ENCODE measurements at places on chromosomes 2 and 18.

- no peak for DNase-seq
These were observed 502.3 kb downstream of the PID1 start for GRCh38 chr2:228768818-228769217.

GRCh38 chr18:12692206-12692605 is 10.3 kb downstream of the CEP76 start:
- no peak for DNase-seq

GRCh38 chr2:11478899-11479605 is 13.1 kb upstream of the E2F6 start:
- DNase-seq = no peak

DNA sequence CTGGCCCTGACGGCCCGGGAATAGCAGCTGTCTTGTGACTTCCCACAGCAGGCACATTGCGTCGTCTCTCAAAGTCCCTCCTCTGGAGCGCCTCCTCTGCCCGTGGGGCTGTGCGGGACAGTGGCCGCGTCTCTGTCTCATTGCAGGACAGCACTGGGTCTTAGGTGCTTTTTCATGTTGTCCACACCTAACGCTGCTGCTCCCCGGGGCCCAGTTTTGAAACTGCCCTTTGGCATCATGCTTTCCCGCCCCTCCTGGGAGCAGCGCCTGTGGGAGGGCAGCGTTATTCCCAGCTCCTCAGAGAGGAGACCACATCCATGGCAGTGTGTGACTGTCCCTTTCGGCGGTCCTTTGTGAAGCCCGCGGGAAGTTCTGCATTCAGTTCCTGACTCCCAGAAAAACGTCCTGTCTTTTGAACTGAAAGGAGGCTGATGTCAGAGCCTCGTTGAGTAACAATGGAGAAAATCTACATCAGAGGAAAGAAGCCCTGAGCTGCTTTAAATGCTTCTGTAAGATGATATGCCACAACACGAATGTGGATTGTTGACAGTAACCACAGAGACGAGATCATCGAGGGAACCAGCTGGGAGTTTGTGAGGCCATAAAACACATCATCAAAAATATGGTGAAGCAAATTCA is 226.0 kb downstream of the FAM210A start:
- no peak for DNase-seq

DNA sequence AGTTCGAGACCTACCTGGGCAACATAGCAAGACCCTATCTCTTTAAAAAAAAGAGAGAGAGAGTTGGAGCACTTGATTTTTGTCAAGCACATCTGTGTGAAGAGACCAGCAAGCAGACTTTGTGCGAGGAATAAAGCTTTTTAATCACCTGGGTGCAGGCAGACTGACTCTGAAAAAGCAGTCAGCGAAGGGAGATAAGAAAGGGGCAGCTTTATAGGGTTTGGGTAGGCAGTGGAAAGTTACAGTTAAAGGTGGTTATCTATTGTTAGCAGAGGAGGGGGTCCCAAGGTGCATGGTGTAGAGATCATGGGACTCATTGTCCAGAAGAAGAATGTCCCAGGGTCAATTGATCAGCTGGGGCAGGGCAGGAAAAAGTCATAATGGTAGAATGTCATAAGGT is 34.4 kb downstream of the NCL start:
- DNase-seq = no peak

DNA sequence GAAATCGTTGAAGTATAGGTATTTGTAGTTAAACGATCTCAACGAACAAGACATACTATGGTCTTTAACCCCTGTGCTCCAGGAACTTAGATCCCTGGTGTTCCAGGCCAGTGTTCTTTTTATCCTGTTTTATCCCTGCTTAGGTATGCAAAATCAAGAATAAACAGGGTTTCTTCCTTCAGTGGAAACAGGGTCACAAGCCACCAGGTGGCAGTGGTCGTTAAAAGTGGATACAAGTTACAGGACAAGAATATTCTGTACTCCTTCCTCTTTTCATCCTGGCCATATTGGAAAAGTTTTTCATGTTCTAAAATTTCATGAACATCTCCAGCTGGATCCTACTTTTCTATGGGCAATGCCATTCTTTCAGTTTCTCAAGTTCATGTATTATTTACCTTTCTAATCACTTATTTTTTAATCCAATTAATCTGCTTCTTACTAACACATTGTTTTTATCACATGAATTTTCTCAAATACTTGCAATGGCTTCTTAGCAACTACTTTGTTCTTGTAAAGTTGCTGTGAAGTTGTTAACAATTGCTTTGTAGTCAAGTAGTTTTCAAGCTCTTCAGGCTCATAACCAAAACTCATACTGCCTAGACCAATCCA is 16.4 kb upstream of the HNMT start:
- DNase-seq = peak; percentile 73

- DNase-seq = no peak
These were observed 235.0 kb upstream of the NT5C1B start for GRCh38 chr2:18824325-18824790.

GRCh38 chr2:61220768-61221167 is 58.8 kb downstream of the C2orf74 start:
- DNase-seq = no peak

GRCh38 chr2:439077-439476 is 151.2 kb upstream of the ALKAL2 start:
- no peak for DNase-seq

DNA sequence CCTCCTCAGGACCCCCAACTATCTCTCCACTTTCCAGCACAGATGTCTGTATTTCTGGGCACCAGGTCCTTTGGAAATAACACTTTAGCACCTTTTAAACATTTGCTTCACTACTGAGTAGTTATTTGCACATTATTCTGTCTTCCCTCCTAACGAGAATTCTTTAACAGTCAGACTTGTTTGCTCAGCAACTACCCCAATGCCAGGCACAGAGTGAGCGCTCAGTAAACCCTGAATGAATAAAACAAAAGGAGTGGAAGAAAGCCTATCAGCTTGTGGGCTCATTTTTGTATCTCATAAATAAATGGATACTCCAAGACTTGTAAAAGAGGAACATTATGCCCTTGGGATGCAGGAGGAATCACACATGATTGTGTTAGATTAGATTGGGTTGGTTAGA is 450.4 kb downstream of the TGIF1 start:
- DNase-seq = no peak

GRCh38 chr2:38092196-38092902 is 16.4 kb upstream of the CYP1B1 start:
- DNase-seq = no peak

GRCh38 chr2:30627151-30627550 is 180.1 kb downstream of the CAPN13 start:
- no peak for DNase-seq

DNA sequence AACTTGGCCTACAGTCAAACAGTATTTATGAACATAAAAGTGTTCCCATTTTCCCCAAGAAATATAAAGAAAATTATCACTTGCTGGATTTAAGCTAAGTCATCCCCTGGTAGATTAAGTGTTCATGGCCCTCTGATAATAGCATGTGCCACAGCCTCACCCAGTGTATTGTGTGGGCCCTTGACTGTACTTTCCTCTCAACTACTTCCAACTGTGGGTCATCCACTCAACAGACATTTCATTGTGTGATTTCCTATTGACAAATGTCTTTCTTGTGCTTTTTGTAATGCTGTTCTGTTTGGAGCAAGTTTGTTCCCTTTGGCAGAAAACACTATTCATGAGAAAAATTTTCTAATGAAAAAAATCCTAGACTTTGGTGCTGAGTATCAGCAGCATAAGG is 48.4 kb upstream of the TMEM17 start:
- DNase-seq = no peak

DNA sequence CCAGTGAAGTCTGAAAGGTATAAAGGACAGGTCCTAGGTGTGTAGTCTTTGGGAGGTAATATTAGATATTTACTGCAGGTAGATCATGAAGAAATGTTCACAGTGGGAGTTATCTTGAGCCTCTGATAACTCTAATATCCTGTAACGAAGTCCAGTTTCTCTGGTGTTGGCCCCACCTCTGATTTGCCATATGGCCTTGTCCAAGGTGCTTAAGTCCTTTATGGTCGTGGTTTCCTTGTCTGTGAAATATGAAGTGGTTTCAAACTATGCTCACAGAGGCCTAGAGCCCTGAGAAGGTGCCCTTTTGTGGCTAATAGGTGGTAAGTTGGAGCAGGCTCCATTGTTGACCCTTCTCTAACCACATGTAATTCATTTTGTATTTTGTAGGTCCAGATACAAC is 190.7 kb downstream of the ICOS start:
- DNase-seq = no peak

DNA sequence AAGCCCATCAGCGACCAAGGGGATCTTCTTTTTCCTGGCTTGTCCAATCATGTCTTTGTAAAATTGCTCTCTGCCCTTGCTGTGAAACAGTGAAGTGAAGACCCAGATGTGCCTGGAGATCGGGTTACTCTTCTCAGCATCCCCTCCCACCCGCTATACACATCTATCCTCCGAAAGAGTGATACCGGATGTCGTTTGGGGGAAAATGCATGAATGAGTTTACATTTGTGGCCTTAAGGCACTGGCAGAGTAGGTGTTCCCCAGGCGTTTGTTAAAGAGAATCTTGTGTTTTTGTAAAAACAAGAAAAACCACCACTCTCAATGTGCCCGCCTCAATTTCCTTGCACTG is 528.3 kb downstream of the CMPK2 start:
- DNase-seq = no peak

GRCh38 chr18:49026501-49027373 is 76.0 kb upstream of the SMAD7 start:
- DNase-seq = no peak

DNA sequence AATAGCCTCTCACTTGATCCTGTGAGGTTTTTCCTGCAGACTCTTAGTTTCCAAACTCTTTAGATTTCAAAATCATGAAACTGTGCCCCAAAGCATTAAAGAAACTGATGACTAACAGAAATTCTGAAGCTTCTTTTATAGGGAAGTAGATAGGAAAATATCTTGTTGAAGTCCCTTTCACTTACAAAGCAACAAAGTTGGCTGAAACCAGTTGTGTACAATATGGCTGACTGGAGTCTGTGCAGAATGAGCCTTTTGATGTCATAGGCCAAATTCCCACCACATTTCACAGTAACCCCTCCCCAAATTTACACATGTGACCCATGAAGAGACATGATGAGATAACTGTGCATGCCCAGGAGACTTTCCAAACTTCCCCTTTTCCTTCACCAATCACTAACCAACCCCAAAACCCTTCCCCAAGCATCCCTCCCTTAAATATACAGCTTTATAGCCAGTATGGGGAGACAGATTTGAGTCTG is 61.7 kb upstream of the NCK2 start:
- no peak for DNase-seq

DNA sequence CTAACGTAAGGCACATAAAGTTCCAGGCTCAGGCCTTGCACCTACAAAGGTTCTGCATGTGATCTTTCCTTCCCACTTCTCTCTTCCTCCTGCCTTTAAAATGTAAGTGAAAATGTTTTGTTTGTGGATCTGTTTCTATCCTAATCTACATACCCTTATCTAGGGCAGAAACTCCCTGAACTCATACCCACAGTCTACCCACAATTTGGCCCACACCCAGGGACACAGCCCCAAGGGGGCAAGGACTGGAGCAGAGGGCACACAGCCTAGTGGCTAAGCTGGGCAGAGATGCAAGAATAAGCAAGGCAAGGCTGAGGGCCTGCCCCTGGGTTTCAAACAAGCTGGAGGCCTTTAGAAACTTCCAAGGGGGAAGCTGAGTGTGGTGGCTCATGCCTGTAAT is 71.0 kb downstream of the HS1BP3 start:
- no peak for DNase-seq

- DNase-seq = no peak
These were observed 203.4 kb downstream of the ASXL3 start for GRCh38 chr18:33781429-33781828.

DNA sequence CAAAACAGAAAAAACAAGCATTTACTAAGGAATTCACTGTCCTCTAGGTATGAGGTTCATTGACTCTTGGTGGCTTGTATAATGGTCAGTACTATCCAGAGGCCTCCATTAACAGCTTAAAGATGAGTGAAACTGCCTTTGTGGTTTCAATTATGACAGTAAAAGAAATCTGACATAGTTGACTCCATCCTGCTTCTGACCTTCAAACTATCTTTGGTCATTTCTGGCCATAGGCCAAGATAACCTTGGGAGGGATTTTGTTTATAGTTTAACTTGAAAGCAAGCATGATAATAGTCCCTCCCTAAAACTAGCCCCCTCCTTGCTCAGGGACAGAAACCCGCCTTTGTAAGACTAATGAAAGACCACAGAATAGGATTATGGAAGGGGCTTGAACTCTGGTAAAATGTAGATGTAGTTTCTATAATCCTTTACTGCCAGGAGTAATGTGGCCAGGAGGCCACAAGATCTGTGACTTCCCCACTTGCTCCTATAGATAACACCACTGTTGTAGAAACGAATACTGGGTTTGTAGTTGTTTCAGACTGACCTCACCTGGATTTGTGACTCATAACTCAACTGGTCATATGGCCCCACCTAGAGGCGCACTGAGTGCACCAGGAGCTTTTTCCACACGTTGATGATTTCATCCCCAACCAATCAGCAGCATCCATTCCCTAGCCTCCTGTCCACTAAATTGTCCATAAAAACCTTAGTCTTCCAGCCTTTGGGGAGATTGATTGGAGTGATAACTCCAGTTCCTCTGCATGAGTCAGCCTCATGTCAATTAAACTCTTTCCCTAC is 8.6 kb upstream of the PLEKHM3 start:
- peak; percentile 70 for DNase-seq

DNA sequence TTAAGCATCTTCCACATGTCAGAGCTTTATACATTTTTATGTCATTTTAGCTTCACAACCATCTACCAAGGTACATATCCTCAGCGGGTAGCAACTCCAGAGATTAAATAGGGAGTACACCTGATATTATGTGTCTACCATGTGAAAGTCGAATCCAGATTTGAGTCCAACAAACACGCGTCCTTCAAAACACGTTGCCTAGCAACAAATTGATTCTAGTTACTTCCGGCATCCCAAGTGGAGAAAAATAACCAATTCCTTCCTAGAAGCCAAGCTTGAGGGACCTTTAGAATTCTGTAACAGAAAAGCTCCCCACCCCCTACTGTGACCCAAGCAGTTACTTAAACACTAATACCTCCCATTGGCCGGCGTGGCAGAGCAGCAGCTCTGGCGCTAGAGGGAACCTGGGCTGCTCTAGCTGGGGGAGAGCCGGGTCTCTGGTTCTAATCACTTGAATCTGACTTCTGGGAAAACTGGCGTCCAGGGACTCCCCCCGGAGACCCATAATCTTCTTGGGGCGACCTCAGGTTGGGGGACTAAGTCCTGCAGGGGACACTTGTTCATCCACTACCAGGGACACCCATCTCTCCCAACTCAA is at the start of gene ERICH2:
Gene ERICH2, plus strand, starts transcription at position 371 of the 598 bp plus-strand sequence. CDS start 304 bp downstream, outside the sequence.
- peak; percentile 41 for DNase-seq

DNA sequence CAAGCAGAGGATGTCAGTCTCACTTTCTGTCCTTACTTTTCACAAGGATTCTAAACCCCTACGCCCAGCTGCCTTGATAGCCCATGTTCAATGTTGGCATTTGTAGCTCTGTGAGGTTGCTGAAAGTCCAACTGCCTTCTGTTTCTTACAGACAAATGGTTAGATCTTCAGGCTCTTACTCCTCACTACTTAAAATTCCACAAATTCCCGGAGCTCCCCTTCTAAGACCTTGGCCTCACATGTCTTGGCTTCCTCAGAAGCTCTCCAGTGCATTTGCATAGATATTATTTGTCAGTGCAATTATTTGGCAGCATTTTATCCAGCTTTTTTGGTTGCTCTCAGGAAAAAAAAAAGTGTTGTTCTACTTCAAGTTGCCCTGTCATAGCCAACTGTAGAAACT is 453.7 kb upstream of the CELF4 start:
- no peak for DNase-seq

GRCh38 chr2:27306136-27306535 is 2.1 kb downstream of the UCN start:
- DNase-seq = no peak

- no peak for DNase-seq
These were observed 501.5 kb downstream of the BCL11A start for GRCh38 chr2:60051991-60052390.
